ENCODE measurements at places on chromosomes 3 and 15.

GRCh38 chr3:53155760-53156159 lies 5.2 kb upstream of the PRKCD start:
- DNase-seq = no peak

DNA sequence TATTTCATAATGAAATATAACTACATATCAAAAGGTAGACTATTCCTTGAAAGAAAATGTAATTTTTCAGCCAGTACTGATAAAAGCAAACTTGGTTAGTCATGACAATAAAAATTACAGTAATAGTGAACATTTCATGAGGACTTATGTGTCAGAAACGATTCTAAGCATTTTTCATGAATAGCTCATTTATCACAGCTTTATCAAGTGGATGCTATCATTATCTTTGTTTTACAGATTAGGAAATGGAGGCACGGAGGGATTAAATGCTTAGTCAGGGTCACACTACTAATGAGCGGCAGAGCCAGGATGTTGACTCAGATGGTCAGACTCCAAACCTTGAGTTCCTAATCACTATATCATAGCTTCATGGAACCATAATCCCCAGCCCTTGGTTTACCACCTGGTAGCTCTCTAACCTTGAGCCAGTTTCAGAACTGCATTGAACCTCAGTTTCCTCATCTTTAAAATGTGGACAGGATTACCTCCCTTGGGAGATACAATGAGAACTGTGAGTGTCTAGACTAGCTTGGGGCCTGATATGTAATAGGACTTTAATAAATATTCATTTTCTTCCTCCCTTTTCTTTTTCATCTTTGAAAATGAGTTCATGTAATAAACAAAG lies 85.4 kb downstream of the TNIK start:
- no peak for DNase-seq

DNA sequence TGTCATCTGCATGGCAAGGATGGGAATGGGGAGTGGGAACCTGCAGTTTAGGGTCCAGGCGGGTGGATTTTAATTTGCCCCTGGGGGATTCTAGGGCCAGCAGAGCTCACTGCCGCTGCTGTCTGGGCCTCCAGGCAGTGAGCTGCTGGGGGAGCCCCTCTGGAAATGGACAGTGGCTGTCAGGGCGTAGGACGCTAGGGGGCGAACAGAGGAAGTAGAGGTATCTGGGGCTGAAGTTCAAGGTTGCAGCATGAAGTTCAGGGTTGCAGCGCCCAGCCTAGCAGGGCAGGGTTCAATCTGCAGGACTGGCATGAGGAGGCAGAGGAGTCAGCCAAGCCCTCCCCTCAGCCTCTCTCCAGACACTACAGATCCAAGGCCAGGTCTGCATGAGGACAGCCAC lies 49.5 kb downstream of the APBA2 start:
- DNase-seq = no peak

DNA sequence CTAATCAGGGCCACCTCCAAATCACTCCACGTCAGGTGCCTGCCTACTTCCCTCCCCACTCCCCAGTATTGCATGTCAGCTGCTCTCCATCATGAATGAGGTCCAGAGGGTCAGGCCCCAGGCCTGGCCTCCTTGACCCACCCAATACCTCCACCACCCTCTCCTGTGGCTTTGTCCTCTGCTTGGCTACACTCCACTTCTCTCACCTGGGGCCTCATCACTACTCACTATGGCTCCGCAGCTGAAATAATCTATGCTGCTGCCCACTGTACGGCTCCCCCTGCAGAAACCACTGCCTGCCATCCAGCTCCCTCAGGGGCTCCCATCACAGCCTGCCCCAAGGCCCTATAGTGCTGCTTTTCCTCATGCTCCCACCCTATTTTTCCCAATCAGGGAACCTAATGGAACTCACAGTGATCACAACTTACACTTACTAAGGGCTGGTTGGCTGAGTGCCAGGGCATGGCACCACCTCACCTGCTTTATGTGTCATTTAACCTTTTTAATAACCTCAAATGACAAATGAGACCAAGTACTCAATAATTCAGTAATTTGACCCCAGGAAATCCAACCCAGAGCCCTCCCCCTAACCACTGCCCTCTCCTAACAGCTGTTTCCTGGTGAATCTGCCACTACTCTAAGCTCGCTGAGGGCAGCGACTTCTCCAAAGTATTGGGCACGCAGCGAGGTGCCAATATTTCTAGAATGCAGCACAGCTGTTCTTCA lies 2.3 kb downstream of the GORASP1 start:
- no peak for DNase-seq

DNA sequence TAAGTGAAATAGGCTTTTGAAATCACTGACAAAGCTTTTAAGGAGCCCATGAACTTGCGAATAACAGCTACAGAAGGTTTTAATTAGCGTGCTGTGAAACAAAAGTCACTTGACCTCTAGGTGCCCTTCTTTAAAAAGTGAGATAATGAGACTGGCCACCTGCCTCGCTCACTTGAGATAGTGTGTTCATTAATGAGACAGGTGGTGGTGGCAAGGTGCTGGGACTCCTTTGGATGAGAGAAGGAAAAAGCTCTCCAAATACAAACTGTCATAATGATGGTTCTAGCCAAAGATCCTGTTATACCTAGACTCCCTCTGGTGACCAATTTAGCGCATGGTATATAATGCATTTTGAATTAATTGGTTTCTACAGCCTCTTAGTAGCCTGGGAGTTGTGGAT lies 22.7 kb upstream of the IREB2 start:
- no peak for DNase-seq

GRCh38 chr15:53569751-53570480 lies 189.5 kb downstream of the WDR72 start:
- no peak for DNase-seq

DNA sequence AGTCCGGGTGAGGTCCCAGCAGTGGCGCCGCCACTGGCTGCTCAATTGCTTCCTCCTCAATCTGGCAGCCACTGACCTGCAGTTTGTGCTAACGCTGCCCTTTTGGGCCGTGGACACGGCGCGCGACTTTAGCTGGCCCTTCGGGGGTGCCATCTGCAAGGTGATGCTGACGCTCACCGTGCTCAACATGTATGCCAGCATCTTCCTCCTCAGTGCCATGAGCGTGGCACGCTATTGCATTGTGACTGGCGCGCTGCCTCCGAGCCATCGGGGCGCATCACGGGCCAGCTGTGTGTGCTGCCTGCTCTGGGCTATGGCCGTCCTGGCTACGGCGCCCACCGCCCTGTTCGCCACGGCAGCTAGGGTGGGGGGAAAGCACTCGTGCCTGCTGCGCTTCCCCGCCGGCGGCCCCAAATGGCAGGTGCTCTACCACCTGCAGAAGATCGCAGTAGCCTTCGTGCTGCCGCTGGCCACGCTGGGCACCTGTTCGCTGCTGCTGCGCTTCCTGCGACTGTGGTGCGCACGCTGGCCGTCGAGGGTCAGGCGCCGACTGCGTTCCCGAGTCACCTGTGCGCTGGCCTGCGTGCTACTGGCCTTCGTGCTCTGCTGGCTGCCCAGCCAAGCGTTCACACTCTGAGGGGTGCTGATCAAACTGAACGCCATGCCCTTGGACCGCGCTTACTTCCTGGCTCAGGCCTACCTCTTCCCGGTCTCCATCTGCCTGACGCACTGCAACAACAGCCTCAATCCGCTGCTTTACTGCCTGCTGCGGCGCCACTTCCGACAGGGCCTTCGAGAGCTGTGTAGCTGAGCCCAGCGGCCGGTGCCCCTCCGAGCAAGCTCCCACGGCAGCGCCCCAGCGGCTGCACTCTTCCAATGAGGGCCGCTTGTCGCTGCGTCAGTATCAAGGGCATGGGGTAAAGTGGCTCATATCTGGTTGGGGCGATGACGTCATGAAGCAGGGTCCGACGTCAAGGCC lies 20.3 kb upstream of the ADAMTS7 start:
- no peak for DNase-seq

Measured in GM18507 (cell line).